Left hindlimb (tissue), 1 donor: ENCODE measurements at places on chromosomes 3 and 15.
A peak's percentile ranks its signal among the peaks of the same experiment; 100 is the strongest.

- no peak for DNase-seq
Measured at GRCh38 chr3:106629215-106629832, 747.9 kb upstream of the CCDC54 start.

DNA sequence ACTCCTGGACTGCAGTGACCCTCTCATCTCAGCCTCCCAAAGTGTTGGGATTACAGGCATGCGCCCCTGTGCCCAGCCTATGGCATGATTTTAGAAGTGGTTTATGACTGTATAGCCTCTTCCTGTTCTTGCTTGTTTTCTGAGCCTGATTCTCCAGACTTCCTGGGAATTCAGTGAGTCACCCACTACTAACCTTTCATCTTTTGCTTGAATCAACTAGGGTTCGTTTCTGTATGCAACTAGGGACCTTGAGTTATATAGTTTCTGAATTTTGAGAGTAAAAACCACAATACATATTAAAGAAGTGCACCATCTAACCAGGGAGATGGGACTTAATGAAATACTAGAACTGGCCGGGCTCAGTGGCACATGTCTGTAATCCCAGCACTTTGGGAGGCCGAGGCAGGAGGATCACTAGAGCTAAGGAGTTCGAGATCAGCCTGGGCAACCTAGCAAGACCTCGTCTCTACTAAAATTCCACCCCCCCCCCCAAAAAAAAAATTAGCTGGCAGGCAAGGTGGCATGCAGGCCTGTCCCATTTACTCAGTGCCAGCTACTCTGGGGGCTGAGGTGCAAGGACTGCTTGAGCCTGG lies 76.0 kb downstream of the ZNF609 start:
- no peak for DNase-seq

DNA sequence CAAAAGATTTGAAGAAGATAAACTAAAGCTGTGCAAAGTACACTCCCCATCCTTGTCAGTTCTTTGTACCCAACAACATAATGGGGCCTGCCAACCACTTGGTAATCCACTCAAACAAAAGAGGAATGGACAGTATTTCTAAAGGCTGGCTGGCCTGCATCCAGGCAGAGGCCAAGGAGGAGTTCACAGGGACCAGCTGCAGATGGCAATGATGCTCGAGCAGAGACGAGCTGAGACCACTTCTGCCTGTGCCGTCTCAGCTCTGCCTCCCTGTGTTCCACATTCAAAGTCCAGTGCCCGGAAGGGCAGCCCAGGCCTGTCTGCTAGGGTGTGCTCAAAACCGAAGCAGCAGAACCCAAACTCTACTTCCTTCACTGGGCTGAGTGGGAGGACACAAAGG lies 14.3 kb downstream of the CXCR6 start:
- DNase-seq: no peak

GRCh38 chr3:53712817-53713388 lies 133.3 kb downstream of the CHDH start:
- DNase-seq: no peak

GRCh38 chr3:186497608-186498007 lies 46.6 kb downstream of the CRYGS start:
- DNase-seq: no peak

GRCh38 chr3:94593526-94594150 lies 530.8 kb downstream of the NSUN3 start:
- no peak for DNase-seq

DNA sequence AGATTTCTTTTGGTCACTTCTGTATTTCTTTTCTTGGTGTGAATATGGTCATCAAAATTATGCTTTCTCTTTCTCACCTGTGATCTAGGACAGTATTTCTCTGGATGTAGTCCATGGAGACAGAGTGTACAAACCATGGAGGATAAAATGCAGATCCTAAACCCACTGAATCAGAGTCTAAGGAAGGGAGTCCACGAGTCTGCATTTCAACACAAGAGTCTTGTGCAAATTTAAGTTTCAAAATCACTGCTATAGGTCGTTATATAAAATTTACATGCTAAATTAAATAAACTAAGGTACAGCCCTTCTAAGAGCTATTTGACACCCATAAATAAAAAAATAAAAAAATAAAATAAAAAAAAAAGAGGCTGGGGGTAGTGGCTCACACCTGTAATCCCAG lies 17.3 kb upstream of the UBE2E2 start:
- DNase-seq: no peak

- no peak for DNase-seq
Measured at GRCh38 chr3:122665226-122665786, 15.3 kb upstream of the PARP14 start.

- no peak for DNase-seq
Measured at GRCh38 chr3:173586166-173586565, 188.6 kb downstream of the NLGN1 start.

GRCh38 chr3:107690522-107691138 lies 167.9 kb downstream of the BBX start:
- DNase-seq: no peak

- no peak for DNase-seq
Measured at GRCh38 chr15:45790325-45790943, 155.6 kb downstream of the SQOR start.

- DNase-seq: no peak
Measured at GRCh38 chr15:64862408-64862807, 20.7 kb downstream of the PLEKHO2 start.

GRCh38 chr3:56320883-56321282 lies 147.4 kb downstream of the ERC2 start:
- DNase-seq: no peak

DNA sequence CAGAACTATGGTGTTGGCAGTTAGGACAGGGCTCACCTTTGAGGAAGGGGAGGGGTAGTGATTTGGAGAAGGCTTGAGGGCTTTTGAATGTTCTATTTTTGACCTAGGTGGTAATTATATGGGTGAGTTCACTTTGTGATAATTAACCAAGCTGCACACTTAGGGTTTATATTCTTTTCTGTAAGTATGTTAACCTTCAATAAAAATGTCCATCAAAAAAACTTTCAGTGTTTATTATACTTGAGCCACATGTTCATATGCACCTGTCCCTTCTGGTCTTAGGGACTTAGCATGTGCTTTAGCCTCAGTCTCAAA lies 28.4 kb downstream of the PDE8A start:
- no peak for DNase-seq

GRCh38 chr15:35243758-35244157 lies 158.7 kb upstream of the NANOGP8 start:
- no peak for DNase-seq

- no peak for DNase-seq
Measured at GRCh38 chr3:31880020-31880419, 101.0 kb downstream of the OSBPL10 start.

GRCh38 chr15:100484443-100484842 lies 44.3 kb downstream of the CERS3 start:
- DNase-seq: peak; percentile 44

DNA sequence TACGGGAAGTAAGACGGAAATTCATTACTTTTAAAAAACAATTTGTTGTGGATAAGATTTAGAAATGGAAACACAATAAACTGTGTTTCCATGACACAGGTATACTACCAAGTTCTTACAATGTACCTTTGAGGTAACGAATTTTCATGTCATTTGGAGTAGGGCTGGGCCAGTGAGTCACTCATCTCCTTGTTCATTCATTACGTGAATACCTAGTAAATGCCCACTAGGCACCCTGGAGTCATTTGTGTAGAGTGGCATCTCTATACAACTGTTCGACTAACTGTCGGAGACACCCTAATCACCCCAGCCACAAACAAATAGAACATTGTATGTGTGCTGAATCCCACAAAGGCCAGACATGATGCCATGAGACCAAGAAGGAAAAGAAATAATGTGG lies 94.8 kb downstream of the IGF1R start:
- no peak for DNase-seq

DNA sequence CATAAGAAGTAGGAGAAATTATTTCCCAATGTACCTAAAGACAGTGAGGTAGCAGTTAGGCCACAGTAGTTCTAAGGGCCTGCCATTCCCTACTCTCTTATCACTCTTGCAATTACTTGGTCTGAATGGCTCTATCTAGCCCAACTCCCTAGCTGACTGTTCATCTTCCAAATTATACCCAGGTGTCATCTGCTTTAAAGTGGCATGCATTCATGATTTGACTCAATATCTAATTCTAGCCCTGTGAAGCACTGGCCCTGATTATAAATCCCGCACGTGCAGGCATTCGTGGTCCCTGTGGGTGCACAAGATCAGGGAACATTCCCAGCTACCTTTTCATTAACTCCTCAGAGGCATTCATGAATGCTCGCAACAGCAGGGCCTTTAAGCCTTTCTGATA lies 43.1 kb upstream of the ZNF774 start:
- no peak for DNase-seq

- DNase-seq: no peak
Measured at GRCh38 chr15:65833501-65834205, 35.6 kb upstream of the RAB11A start.

GRCh38 chr3:40302784-40303183 lies 6.7 kb upstream of the EIF1B start:
- DNase-seq: no peak

DNA sequence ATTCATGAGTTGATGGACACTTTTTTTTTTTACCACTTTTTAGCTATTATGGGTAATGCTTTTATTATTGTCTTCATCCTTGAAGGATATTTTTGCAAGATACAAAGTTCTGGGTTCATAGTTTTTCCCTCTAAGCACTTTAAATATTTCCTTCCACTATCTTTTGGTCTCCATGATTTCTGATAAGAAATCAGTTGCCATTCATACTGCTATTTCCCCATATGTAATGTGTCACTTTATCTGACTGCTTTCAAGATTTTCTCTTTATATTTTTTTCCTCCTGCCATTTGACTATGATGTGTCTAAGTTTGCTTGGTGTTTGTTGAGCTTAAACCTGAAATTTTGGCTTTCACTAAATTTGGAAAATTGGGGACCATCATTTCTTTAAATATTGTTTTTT lies 19.3 kb downstream of the NRG4 start:
- DNase-seq: no peak

GRCh38 chr3:38994251-38994650 lies 57.5 kb downstream of the SCN11A start:
- no peak for DNase-seq

DNA sequence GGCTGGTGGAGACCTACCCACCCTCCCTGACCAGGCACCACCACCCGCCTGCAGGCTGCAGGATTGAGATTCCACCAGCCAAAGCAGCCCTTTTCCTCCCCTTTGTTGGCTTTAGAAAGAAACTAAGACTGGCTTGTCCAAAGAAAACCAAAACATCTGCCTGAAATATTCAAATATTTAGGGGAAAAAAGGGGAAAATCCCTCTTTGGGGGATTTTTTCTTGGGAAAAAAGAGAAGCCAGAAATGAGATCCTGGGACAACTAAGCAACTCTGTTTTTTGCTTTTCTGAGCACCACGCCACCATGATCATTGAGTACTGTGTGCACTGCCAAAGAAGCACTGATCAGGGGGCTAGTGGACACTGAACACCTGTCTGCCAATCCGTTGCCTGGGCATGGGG lies 2.6 kb downstream of the DCLK3 start:
- DNase-seq: no peak

- no peak for DNase-seq
Measured at GRCh38 chr15:93214106-93214505, 125.1 kb upstream of the RGMA start.

GRCh38 chr15:58924327-58924726 lies 9.2 kb downstream of the SLTM start:
- DNase-seq: no peak

DNA sequence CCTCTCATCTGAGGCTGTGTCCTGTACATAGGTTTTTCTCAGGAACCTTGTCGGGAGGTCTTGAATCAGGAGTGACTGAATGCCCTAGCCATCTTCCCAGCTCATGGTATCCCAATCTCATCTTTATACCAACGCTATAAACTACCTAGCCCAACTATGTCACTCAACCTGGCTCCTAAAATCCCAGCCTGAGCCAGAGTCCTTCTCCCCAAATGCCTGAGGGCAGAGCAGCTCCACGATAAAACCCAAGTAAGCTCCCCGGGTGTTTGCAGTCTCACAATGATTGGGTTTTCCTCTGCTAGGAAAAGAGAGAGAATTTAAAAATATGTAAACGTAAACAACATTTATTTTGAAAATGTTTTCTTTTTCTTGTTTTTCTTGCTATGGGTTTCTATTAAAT lies 14.4 kb downstream of the EIF1B start:
- DNase-seq: no peak

- DNase-seq: no peak
Measured at GRCh38 chr3:42347928-42348327, 62.5 kb downstream of the LYZL4 start.

GRCh38 chr3:133928136-133928893 lies 32.6 kb upstream of the RAB6B start:
- DNase-seq: no peak

DNA sequence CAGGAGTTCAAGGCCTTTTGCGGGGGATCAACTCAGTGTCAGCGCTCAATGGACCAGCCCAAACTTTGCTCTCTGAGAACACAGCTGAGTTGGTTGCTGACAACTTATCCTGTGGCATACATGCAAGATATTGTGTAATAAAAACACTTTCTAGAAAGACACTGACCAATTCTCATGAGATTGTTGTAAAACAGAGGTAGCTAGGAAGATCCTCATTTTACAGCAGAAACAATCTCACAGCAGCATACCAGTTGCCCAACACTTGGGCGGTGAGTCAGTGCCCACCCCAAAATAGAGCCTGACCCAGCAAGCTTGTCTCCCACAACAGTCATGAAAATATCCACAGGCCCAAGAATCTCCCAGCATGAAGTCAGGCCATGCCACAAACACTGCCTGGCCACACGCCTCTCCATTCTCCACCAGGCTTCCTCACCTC lies 18.2 kb downstream of the KLHL6 start:
- DNase-seq: no peak

DNA sequence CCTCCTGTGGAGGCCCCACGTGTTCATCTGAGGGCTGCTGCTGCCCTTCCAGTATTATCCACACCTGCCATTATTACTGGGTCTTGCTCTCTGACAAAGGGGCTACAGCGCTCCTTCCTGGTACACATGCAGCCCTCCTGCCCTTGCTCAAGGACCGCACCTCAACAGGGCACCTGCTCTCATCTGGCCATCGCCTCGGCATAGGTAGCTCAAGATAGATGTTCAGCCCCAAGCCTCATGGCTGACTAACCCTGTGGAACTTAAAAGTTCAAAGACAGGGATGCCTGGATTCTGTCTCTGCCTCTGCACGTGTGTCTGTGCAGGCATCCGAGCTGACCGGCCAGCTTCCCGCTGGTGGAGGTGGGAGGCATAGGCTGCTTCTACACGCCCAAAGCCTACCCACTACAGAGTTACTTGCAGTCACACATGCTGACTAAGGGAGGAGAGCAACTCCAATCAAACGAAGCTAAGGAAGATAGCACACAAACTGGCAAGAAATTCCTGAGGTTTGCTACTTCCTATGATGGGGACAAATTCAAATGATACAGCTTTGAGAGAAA lies 152.5 kb upstream of the ATP10A start:
- no peak for DNase-seq

GRCh38 chr15:25186411-25186810 lies 231.6 kb downstream of the SNRPN start:
- DNase-seq: peak; percentile 11

DNA sequence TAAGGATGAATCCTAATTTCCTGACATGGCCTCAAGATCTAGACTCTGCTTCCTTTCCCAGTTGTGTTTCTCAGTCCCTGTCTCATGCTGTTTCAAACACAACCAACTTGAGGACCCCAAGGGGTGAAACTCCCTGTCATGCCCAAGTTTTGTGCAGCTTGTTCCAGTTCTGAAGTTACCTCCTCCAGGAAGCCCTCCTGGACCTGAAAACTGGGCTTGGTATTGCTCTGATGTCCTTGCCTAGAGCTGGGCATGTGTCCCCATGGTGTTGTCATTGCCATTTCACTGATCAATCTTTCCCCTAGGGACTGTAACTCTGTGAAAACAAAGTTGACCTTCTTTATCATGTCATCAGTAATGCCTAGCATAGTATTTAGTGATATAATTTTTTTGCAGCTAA lies 6.1 kb upstream of the LMOD3 start:
- DNase-seq: no peak
